Cardiac septum (tissue), 1 donor: ENCODE measurements at places on chromosomes 2 and 18. TPM values are rescaled to one million over a fixed set of nuclear protein-coding genes. Genes with fewer than 3 reads are reported as not detected.

The ABCG5 gene
- not detected for total RNA-seq

The KCNS3 gene
- total RNA-seq = 3.7 TPM

DNA sequence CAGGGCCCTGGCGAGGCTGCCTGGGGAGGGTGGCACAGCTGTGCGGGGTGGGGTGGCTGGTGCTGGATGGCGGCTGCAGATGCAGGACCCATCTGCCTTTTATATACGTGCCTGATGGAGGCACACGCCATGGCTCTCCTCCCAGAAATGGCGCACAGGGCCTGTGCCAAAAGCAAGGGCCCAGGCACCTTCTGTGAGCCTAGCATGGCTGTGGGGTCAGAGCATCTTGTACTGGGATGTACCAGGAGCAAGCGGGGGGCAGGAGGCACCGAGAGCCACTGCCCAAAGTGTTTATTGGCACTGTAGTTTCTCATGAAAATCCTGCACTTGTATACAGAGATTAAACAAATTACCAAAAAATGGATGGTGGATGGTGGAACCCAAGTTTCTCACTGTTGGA lies 724.1 kb downstream of the GALR1 start:
- DNase-seq = no peak

DNA sequence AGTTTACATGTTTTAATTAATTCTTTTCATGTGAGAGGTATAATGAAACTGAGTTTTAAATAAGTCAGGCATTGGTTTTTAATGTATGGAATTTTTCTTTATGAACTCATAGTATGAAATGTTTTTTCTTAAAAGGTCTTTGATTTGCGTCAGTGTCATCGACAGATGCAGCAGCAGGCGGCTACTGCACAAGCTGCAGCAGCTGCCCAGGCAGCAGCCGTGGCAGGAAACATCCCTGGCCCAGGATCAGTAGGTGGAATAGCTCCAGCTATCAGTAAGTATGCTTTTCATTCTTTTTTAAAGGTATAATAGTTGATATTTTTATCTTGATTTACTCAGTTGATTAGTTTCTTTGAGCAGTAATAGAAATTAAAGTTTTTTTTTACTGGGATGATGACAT lies 46.5 kb downstream of the SMAD4 start:
- no peak for DNase-seq

DNA sequence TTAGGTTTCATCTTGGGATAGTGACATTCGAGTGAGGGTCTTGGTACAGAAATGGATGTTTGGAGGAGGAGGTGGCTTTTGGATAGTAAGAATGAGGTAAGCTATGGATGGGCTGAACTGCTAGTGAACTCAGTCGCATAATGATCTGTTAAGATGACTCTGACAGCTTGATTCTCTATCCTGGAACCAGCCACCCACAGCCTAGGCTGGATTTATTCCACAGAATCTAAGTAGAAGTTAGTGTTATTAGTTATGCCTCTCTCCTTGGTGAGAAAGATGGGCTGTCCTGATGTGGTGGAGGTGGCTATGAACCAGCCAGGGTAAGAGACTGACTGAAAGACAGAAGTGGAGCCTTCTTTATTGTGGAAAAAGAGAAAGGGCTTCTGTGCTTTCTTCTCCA lies 22.4 kb downstream of the IL36A start:
- no peak for DNase-seq
